T-cell (primary cell): ENCODE measurements at places on chromosomes 5 and 9.

GRCh38 chr9:73152543-73152844 is 829 bp downstream of the ANXA1 start:
- DNase-seq, result no peak

DNA sequence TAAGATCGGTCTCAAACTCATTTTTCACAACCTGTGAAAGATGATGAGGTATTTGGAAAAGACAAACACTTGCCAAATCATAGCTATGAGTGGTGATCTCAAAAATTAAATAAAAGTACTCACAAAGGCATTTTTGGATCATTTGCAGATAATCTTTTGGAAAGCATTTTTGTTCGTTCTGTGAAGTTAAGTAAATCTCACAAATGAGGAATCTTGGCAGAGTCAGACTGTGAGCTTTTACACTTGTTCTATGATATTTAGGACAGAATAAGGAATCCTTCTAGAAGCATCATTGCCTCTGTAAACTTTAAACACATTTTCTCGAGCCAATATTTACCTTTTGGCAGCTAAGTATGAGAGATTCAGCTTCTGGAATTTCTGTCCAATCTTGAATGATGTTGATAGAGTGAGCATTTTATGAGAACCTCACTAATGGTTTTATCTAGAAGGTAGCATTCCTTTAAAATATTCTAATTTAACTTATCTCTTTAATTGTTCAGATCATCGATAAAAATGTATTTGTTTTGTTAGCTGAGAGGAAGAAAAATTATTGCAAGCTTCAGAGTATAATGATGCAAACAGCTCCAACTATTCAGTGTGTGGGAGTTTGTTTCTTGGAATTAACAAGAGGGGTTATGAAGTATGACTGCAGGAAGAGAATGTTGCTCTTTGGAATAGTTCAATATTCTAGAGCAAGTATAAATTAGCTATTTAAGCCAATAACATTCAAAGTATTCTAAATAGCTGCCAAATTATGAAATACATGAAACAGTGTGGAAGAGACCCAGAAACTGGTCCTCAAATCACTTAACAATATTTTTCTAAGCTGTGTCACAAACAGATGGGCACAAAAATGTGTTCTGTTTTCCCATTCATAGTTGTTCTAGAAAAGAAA is 48.6 kb upstream of the SLCO6A1 start:
- DNase-seq, result no peak

GRCh38 chr5:142301540-142301939 is 23.3 kb downstream of the SPRY4 start:
- DNase-seq, result no peak

GRCh38 chr5:114634967-114635901 is 273.4 kb downstream of the KCNN2 start:
- DNase-seq, result no peak

- DNase-seq, result no peak
Measured at GRCh38 chr9:33024126-33024965, 727 bp upstream of the DNAJA1 start.

GRCh38 chr5:160363660-160364395 is 6.6 kb downstream of the C1QTNF2 start:
- DNase-seq, result no peak

GRCh38 chr5:145204743-145205142 is 630.4 kb downstream of the PRELID2 start:
- DNase-seq, result no peak

GRCh38 chr5:52692039-52692438 is 95.7 kb upstream of the ITGA1 start:
- DNase-seq, result no peak

GRCh38 chr5:176692839-176693476 is 45.7 kb downstream of the TSPAN17 start:
- DNase-seq, result no peak

DNA sequence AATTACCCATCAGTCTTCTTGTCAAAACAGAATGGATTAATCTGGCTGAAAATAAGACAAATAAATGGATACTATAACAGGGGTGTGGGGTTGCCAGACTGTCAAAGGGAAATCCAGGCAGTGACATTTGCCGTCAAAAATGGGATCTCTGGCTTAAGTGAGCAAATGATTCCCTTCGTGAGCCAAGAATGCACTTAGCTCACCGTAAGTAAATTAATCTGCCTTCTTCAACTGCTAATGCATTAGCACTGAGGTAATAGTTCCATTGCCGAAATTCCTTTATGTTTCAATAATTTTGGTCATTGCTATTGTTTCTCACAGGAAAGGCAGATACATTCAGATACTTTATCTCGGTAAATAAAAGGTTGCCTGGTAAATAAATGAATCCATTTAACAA is 377.8 kb downstream of the KIAA0825 start:
- DNase-seq, result no peak

- DNase-seq, result no peak
Measured at GRCh38 chr9:137174722-137175293, 3.0 kb upstream of the TMEM210 start.

- DNase-seq, result no peak
Measured at GRCh38 chr9:117815948-117816347, 111.7 kb downstream of the TLR4 start.

- no peak for DNase-seq
Measured at GRCh38 chr5:119282628-119283027, 73.2 kb upstream of the TNFAIP8 start.

DNA sequence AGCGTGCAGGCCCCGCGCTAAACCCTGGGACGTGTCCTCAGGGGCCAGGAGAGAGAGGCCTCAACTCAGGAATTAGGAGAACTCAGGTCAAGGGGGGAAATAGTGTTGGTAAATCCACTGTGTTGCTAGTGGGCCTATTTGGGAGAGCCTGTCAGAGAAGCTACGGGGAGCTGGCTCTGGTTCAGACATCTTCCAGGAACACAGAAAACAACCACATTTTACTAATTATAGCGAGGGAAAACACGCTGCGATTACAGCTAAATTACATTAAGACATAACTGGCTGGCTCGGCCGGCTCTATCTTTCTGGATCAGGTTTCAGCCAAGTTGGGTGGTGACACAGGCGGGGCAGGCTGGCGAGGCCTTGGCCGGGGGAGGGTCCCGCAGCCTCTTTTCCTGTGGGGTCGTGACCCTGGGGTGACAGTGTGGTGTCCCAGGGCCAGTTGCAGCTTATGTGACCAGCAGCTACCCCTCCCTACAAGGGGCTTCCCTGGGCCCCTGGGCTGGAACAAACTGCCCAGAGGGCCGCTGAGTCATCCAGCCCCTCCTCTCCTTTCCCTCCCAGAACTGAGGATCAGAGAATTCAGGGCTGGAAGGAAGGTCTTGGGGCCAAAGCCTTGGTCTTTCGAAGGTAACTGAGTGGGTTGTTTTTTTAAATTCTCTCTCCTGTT is 75.1 kb downstream of the FGF18 start:
- no peak for DNase-seq

DNA sequence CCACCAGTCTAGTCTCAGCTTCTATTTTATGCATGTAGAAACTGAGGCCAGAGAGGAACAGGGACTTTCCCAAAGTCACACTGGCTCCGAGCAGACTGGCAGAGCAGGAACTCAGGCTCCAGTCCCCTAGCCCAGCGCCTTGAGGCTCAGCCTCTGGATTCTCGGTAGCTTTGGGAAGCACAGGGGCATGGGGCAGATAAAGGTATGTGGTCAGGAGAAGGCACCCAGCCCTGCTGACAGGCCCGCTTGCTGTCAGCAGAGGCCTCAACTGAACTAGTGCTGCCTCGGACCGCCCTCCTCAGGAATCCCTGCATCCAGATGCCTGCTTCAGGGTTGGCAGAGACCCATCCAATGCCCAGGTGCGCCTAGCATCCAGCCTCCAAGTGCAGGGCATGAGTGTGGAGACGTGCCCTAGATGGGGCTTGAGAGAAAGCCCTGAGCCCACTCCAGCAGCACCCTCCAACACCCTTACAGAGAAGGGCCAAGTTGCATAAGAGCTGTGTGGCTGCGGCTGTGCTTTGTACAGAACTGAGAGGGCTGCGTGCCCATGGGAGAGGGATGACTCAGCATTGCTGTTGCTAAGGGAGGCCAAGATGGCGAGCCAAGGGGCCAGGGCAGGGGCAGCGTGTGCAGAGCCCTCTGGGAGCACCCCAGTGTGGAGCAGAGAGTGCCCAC is 168.6 kb downstream of the MACROH2A1 start:
- DNase-seq, result no peak

DNA sequence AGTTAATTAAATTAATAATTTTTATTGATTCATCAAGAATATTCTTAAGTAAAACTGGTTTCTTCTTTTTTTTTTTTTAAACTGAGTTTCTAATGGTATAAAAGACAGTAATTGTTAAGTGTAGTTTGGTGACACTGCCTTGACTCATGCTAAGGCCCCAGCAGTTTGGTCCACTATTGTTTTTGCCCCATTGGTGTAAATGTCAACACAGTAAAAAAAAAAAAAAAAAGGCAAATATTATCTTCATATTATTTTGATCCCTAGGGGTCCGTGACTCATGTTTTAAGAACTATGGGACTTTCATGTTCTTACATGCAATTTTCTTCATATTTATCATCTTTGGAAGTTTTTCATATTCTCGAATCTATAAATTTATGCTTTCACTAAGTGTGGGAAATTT is 29.2 kb upstream of the JAK2 start:
- DNase-seq, result no peak

GRCh38 chr5:117497601-117498000 is 923.0 kb upstream of the SEMA6A start:
- DNase-seq, result no peak

GRCh38 chr9:101970609-101971008 is 232.2 kb upstream of the GRIN3A start:
- DNase-seq, result no peak

DNA sequence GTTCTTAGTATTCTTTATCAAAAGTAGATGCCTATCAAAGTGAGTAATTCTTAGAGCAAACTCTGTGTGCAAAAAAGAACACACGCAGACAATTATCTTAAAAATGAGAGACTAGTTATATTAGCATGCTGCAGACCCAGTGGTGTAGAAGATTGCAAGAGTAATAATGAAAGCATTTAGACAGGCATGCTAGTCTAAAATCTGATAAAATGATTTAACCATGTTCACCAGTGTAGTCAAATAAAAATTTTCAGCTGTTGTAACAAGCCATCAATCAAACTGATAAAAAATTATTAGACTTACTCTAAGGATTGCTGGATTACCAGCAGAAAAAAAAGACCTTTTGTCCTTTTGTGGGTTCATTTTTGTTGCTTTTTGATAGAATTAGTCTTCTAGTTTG is 241.9 kb upstream of the TLE4 start:
- no peak for DNase-seq

DNA sequence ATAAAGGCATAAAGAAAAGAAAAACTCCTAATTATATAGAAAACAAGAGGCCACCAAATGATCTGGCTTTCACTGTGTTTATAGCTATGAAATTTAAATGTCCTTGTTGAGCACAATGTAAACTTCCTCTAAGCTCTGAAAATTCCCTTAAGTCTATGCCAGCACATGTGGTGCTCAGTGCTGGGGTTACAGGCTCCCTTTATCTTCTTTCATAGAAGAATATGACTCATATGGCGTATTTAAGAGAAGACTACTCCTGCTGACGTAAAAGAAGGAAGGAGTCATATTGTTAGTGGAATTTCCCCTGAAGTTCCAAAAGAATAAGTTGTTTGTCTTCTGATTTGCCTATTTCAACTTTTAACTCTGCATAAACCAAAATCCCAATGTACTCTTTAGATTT is 30.4 kb downstream of the RNF145 start:
- DNase-seq, result no peak

DNA sequence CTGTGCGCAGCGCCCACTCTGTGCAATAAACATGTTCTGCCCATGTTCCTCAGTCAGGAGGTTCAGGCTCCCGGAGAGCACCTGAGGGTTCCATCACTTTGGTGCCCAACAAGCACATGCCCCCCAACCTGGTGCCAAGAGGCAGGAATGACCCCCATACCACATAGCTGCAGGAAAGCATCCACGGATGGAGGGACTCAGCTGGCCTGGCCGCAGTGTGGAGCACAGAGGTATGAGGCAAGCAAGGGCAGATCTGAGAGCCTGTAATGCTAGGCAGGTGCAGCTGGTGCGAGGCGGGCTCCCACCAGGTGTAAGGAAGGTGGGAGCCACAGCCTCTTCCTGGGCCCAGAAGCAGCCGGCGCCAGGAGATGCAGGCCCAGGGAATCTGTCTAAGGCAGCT is 4.3 kb upstream of the MRNIP start:
- DNase-seq, result no peak

GRCh38 chr5:92401492-92401891 is 1018.4 kb upstream of the ARRDC3 start:
- DNase-seq, result no peak

DNA sequence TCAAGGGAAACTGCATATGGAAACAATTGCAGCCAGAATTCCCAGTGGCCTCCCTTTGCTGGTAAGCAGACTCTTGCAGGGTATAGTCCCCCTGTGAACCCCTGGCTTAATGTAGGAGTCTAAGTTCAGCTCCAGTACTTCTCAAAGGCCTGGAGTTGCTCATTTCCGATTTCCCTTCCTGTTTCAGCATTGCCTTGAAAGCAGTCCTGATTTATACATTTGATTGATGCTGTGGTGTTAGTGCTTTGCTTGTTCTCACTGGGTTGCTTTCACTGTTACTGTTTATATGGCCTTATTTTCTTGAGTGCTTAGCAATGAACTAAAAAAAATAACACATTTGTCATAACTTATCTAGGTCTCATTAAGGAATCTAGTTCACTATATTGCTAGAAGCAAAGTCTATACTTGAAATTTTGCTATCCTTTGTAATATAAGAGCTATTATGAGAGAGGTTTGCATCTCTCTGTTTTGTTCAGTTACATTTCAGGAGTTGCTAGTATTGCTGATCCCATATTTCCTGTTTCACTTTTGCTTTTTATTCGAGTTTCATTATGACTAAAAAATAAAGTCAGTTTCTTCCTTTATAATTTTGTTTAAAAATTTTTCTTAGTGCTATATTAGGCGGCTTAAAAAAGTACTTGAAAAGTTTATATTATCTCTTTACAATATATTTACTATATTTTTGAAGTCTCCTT is 122.4 kb upstream of the NMUR2 start:
- DNase-seq, result no peak

DNA sequence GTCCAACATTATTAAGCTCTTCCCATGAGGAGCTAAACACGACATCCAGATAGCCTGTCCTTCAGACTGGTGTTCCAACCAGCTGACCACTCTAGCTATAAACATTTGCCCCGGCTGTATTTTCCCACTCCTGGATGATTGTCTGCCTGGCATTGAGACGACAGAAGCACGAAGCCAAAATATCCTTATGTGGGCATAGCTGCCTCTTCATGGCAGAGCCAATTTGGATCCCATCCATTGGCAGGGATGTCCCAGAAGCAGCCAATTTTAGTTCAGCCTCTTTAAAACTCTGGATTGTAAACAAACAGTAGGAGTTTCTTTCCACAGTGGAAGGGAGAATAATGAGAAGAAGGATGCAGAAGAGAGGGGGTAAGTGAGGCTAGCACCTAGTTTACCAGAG is 507.6 kb downstream of the CETN3 start:
- no peak for DNase-seq

- DNase-seq, result no peak
Measured at GRCh38 chr5:25095261-25095660, 450.5 kb upstream of the CDH10 start.

GRCh38 chr9:137311986-137312851 is 10.1 kb upstream of the NRARP start:
- DNase-seq, result no peak

DNA sequence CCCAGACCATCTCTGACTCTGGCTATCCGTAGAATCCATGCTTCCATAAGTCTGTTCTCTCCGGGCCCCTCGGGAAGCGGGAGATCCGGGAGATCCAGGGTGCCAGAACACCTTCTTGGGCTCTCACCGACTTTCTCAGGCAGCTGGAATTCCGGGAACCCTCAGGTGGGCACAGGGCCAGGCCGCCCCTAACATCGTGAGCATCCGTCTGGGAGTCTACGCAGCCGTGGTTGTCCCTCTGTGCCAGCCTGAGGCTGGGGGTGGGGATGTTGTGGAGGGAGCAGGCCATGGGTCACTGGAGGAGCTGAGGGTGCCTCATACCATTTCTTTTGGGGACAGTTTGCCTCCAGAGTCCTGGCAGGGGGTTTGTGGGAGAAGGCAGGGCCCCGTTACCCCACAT is 92.3 kb upstream of the COL5A1 start:
- no peak for DNase-seq
